ENCODE measurements at places on chromosomes 5 and 9.

DNA sequence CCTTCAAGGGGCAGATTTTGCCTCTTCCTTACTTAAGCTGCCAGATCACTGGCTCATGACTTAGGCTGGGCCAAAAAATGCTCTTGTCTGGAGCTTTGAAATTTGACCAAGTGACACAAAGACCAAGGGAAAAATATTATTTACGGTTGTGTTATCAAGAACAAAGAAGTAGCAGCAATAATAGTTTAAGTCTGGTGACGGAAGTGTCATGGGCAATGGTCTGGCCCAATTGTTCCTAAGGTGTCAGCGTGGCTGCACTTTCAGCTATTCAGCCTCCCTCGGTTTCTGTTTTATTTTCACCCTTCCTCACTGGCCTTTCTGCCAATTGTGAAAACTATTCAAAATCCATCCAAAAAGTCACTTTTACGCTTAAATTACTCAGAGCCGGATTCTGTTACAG is 185.3 kb downstream of the CDH18 start:
- no peak for DNase-seq

GRCh38 chr5:67416133-67416937 is 219.7 kb upstream of the CD180 start:
- DNase-seq: no peak

GRCh38 chr9:73116031-73116430 is 35.6 kb upstream of the ANXA1 start:
- DNase-seq: no peak

GRCh38 chr9:76537150-76537646 is 78.2 kb downstream of the GCNT1 start:
- DNase-seq: no peak

DNA sequence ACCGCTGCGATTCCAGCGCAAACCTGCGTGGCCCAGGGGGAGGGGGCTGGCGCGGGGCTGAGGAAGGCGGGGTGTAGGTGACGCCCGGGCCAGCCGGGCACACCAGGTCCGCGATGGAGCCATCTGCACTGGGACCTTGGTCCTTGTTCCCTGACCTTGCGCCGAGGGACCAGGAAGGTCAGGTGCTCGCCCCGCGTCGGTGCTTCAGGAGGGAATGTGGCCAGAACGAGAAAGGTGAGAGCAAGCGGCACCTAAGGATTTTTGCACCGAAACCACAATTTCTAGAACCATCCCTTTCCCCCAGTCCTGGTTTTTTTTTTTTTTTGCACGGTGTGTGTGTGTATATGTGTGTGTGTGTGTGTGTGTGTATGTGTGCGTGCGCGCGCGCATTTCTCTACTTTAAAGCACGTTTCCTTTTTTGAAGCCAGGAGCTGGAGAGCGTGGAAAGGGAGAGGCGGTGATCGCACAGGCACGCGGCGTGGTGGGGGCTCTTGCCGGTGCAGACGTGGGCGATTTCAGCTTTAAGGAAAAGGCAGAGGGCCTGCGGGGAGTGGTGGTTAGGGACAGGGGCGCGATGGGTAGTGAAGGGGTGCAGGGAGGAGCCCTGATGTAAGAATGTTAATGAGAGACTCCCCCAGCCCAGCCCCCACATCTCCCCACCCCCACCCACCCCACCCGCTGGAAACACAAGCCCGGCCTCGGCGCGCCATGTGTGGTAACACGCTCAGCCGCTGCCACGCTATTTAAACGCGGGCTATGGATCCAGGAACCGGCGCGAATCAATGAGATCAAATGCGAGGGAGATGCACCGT is at the start of gene NPR3:
Gene NPR3 (plus strand): TSS at position 772 of the 812 bp plus-strand sequence. CDS start 456 bp downstream, outside the sequence.
- no peak for DNase-seq

- no peak for DNase-seq
Observed at GRCh38 chr5:54521856-54522479, 4.4 kb downstream of the SNX18 start.

DNA sequence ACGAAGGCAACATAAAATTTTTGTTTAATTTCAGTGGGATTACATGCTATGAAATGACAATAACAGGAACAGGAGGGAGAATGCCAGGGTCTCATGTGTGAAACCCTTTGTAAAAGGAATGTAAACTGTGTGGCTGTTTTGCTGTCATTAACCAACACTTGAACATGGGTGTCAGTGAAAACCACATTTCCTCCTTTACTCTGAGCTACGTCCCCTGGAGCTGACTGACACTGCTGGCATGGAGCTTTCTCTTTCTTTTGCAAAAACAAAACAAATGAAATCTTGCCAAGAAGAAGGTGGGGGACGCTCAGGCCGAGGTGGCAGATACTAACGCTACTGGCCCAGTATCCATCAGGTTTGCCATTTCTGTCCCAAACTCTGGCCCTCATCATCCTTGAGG is 121.4 kb downstream of the DMRT2 start:
- DNase-seq: no peak

DNA sequence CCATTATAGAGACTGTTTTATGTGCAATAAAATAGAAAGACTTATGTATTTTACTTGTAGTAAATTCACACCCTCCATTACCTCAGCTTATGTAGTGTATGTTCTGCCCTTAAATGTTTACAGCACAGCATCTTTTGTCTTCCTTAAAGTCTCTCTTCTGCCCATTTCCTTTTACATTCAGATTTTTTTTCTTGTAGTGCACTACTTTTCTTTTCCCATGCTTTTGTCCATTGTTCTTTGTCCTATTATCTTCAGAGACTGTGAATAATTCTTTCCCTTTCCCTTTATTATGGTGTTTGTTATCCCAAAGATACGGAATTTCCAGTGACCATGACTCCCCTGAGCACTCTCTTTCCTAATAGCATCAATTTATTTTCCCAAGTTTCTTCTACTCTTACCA is 66.1 kb upstream of the TYRP1 start:
- DNase-seq: no peak

GRCh38 chr5:115775999-115776398 is 40.5 kb downstream of the CDO1 start:
- DNase-seq: no peak

GRCh38 chr9:16205455-16205854 is 652.6 kb downstream of the CCDC171 start:
- DNase-seq: no peak

GRCh38 chr9:14153310-14153720 is 160.6 kb downstream of the NFIB start:
- DNase-seq: no peak

DNA sequence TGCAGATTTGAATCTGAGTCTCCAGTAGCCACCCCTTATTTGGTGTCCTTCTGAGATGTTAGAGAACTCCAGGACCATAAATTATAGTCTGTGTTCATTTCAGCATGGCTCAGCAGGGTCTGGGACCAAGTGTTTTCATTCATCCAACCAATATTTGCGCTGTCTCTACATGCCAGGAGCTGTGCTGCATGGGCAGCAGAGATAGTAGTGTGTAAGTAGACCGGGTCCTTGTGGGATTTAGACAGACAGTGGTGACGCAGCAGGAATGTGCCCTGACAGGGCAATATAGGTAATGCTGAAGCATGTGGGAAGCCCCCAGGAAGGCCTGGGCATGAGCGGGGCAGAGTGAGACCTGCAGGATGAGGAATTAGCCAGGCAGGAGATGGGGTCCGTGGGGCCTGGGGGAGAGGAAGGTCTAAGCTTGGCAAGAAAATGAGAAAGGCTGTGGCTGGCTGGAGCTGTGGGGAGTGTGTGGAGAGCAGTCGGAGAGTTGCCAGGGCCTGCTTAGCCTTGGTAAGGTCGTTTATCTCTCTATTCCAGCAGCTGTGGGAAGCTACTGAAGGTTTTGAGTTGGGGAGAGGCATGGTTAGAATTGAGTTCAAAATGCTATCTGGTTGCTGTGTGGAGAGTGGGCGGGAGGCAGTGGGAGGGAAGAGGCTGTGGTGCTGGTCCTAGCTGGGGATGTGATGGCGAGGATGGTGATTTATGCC is 16.8 kb downstream of the STXBP1 start:
- no peak for DNase-seq

- DNase-seq: no peak
Observed at GRCh38 chr5:99020698-99021048, 91.9 kb upstream of the CHD1 start.

- peak; percentile 65 for DNase-seq
Observed at GRCh38 chr9:133238851-133239532, 29.9 kb upstream of the OBP2B start.

- no peak for DNase-seq
Observed at GRCh38 chr5:10528827-10529226, 35.0 kb upstream of the ANKRD33B start.

GRCh38 chr9:8560560-8561525 is 761.3 kb upstream of the DMAC1 start:
- DNase-seq: no peak

DNA sequence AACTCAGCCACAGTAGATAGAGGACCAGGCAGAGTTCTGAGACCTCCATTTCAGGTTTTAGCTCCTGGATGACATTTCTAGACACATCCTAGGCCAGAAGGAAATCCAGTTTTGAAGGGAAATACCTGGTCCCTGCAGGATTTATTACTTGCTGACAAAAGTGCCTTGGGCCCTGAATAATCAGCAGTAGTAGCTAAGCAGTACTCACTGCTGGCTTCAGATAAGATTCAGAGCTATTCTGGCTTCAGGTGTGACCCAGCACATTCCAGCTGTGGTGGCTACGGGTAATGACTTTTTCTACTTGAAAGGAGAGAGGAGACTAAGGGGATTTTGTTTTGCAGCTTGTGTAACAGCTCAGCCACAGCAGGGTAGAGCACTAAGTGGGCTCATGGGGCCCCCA is 34.0 kb downstream of the NDUFAF2 start:
- no peak for DNase-seq

- no peak for DNase-seq
Observed at GRCh38 chr5:173010547-173011464, 27.2 kb downstream of the ATP6V0E1 start.

- DNase-seq: no peak
Observed at GRCh38 chr5:8473016-8473415, 604.1 kb downstream of the MTRR start.

DNA sequence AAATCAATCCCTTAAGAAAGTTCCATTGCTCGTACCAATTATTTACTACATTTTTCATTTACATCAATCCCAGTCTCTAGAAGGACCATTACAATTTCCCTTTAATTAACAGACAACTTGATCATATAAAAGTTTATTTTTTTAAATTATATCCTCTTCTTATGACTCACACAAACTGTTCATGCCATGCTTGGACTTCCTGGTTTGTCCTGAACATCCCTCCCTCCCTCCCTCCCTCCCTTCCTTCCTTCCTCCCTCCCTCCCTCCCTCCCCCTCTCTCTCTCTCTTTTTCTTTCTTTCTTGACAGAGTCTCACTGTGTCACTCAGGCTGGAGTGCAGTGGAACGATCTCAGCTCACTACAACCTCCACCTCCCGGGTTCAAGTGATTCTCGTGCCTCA is 11.6 kb upstream of the CLTB start:
- DNase-seq: no peak

GRCh38 chr5:78896132-78896531 is 89.0 kb downstream of the ARSB start:
- DNase-seq: no peak

DNA sequence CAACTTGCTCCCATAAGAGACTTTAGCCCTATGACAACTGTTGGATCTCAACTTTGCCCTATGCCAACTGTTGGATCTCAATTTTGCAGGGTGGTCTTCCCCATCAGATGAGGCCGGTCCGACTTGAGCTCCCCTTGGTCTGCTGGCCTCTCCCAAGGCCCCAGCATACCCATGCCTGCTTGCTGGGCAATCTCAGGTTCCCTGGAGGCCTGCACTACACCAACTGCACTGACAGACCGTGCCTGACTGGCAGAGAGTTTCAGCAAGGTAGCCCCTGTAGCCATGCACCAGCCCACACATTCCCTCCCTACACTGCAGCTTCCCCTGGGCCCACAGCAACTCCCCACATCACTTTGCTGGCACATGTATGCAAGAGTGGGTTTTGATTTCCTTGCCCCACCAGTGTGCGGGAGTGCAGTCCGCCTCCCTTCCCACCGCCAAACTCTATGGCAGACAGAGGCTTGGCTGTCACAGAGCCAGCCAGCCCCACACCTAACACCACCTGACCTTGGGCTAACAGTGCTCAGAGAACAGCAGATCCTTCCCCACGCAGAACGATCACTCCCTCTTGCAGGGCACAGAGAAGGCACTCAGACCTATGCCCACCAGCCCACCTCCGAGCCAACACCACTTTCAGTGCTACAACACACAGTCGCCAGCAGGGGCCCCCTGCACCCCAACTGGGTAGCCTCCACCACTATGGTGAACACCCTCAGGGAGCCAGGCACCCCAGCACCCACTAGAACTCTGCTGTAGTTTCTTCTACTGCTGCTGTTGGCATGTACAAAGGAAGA is 279.9 kb upstream of the COX7C start:
- no peak for DNase-seq

DNA sequence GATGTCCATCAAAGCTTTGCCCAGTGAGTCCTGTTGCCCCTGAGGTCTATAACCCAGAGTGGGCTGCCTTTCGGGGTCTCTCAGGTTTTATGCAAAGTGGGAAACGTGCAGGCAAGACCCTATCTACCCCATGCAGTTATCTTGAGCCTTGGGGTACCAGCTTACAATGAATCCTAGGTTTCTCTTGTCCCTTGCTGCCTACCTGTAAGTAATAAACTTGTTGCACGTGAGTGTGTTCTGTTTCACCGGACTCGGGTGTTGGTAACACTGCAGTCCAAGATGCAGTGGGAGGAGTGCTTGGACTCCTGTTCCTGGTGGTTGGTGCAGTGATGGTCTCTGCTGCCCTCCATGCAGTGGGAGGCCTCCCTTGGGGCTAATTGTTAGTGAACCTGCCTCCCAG is 85.6 kb upstream of the ALDH1B1 start:
- DNase-seq: no peak

DNA sequence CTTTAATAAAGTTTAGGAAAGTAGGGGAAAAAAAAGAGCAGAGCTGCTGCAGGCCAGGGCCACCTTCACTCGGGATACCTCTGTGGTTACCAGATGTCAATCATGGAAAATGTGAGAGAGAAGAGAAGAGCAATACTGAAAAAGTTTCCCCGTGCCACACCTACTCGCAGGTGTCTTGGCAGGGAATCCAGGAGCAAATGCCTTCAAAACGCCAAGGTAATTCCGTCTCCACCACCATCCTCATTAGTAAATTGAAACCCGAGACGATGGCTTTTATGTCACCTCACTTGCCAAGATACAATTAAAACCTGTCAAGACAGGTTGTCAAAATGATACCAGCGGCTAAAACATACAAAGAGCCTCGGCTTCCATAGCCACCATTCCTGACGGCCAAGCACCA is 49.7 kb downstream of the FAM81B start:
- no peak for DNase-seq

- no peak for DNase-seq
Observed at GRCh38 chr5:82465235-82465634, 187.1 kb upstream of the RPS23 start.

- DNase-seq: no peak
Observed at GRCh38 chr5:96819806-96820205, 12.1 kb upstream of the ERAP1 start.

DNA sequence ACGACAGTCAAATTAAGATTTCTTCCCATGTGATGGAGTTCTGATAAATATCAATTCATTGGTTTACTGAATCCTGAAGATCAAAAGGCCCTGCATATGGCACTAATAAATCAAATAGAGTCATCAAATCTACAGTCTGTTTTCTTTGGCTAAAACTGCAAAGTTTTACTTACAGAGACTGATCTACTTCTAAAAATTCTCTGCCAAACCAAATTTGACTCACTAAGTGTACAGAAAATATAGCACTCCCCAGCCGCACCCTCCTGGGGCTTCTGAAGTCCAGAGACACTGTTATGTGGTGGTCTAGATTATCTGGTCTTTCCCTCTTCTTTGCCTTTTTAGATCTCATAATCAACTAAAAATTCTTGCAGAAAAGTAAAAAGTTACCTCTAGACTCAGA is 237.7 kb downstream of the MLLT3 start:
- DNase-seq: no peak
